ENCODE measurements at places on chromosomes 2 and 18.

DNA sequence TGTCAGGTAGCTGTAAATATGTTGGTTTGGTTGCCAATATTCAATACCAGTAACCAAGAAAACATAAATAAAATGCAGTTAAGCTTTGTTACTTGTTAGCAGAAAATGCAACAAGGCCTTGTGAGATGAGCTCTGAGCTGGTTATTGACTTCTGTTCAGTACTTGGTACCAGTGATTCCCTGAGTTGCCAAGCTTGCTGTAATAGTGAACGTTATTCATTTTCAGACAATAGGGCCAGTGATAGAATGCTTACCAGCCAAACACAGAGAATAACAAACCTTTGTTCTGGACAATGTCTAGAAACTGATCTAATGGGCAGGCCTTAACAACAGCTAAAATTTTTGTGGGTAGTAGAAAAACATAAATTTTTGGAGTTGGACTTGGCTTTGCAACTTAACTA is 29.5 kb downstream of the RASGRP3 start:
- no peak for DNase-seq

GRCh38 chr2:176085861-176086771 is 2.4 kb upstream of the EVX2 start:
- DNase-seq = no peak

GRCh38 chr2:46535360-46535759 is 56.0 kb downstream of the TMEM247 start:
- no peak for DNase-seq

DNA sequence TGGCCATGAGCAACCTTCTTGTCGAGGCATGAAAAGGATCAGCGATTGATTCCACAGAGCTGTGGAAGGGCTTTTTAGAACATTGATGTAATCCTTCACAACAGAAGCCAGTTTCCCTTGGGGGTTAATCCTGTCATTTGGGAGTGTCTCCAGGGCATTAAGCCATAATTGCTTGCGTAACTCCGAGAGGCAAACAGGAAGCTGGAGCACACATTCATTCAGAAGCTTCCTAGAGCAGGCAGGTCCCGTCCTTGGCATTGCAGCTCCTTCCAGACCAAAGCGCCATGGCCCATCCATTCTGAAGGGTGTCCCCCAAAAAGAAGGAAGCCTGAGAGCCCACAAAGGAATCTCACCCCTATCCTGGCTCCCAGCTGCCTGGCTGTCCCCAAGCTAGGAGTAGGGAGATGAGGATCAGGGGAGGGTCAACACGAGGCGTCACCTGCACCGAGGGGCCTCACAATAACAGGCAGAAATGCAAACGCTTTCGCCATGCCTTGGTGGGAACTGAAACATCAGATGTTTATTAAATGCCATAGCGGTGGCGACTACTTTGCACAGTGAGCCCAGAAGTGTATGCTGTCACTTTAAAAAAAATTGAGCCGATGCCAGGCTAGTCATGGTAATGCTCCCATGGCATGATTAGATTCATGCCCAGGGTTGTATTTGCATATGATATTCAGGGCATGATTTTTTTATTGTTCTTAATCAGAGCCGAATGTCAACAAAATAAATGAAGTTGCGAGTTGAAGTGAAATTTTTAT is 339.4 kb downstream of the BCL11A start:
- DNase-seq = no peak
